ENCODE measurements at places on chromosomes 7 and 10.

- DNase-seq = no peak
Observed at GRCh38 chr10:43665054-43665453, 16.4 kb upstream of the ZNF32 start.

DNA sequence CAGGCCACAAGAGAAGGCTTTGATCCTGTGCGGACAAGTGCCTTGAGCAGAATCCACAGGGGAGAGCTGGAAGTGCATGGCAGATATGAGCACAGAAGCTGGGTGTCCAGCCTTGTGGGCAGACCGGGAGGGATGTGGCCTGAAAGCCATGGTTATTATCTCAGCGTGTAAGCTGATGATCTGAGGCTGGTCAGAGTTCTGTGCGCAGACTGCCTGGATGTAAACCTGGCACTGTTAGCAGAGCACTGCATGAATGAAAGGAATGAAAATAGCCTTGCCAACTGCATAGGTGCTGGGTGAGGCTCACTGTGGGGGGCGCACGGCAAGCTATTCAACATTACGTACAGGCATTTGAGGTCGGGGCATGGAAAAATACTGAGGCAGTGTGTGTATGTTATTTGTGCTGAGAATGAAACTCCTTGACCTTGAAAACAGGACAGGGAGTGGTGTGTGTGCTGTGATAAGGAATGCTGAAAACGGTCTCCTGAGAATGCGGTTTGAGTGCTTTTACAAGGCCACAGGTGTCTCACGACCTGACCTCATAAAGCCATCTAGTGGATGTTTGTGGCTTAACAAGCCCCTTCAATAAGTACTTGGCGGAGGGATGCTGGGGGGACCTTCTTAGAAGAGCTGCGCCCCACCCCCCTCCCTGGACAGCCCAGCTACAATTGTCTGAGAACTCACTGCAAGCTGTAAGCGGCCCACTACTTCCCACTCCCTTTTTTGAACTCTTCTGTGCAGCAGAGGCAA lies 18.7 kb downstream of the AKR1C1 start:
- peak; percentile 45 for DNase-seq

- no peak for DNase-seq
Observed at GRCh38 chr10:89238956-89239644, 12.5 kb downstream of the LIPA start.

DNA sequence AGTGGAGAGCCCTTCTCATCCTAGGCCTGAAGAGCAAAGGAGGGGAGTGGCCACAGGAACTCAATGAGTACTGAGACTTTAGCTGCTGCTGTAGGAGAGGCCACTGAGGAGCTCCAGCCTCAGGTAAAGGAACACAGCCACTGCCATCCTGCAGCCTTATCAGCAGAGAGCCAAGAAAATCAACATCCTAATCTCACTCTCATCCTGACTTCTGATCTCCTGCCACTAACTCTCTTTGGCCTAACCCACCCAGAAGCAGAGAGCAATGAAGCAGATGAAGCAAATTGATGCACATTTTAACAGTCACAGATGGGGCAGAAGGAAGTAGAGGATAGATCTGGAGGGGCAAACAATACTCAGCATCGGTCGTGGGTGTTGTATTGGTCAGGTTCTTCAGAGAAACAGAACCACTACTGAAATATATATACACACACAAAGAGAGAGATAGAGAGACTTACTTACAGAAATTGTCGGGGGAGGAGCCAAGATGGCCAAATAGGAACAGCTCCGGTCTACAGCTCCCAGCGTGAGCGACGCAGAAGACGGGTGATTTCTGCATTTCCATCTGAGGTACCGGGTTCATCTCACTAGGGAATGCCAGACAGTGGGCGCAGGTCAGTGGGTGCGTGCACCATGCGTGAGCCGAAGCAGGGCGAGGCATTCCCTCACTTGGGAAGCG lies 297.6 kb downstream of the MTERF1 start:
- no peak for DNase-seq

DNA sequence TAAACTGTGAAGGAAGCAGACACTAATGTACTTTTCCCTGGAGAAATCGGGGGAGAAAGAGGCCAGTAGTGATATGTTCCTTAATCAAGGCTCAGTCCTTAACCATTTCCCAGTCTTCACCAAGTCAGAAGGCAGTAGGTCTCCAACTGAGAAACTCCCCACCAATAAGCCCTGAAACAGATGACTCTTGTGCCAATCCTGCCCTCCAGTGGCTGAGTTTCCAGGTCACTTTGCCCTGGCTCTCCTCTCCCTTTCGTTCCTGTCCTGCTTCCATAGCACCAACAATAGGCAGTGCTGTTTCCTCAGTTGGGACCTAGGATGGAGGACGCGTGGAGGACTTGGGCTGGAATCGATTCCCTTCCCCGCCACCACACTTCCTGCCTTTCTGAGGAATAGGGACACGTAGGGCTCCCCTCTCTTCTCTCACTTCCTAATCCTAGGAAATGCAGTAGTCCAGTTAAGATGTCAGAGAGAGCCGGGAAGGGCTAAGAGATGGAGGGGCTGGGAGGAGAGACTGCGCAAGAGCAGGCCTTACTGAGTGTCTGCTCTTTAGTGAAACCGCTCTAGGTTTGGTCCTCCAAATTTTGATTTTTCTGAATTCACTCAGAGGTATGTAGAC lies 23.4 kb downstream of the ATOH7 start:
- peak; percentile 53 for DNase-seq

DNA sequence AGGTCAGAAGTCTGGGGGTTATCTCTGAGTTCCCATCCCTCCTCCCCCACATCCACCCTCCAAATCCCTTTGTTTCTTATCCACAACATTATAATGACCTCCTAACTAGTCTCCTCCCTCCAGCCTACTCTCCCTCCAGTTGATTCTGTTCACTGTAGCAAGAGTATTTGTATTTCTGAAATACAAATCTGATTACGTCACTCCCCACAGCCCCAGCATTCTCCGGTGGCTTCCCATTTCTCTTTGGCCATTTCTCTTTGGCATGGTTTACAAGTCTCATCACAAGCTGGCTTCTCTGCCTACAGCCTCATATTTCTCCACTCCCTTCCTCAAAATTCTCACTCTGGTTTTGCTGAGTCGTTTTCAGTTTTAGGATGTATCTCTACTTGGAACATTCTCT lies 24.6 kb upstream of the MRPS33 start:
- DNase-seq = no peak
